ENCODE measurements at places on chromosomes 5 and 9.

- no peak for DNase-seq
These were observed 16.6 kb upstream of the TGFBI start for GRCh38 chr5:136012041-136012804.

DNA sequence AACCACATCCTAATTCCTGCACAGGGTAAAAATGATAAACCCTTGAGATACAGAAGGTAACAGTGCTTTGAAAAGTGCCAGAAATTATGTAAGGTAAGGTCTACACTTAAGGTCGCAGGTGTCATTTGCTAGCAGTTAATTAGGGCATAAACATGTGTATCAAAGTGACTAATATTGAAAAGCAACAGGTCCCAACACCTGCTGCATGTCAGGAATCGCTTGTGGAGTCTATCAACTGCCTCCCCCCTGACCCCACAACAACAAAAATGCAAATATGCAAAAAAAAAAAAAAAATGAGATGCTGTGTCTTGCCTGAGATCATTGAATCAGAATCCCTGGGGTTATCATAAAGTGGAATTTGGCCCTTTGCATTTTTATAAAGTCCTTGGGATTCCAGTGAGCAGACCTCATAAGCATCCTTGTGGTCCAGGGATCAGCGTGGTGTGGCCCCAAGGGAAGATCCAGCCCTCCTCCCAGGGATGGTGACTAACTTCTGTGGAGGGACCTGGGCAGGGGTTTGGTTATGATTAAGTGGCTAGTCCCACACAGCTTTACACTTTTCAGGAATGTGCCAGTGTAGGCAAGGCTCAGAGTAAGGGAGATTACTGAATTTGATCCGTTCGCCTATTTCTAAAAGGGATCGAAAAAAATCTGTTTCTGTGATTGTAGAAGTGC, 92.5 kb upstream of the TNFSF8 start:
- DNase-seq, result no peak

DNA sequence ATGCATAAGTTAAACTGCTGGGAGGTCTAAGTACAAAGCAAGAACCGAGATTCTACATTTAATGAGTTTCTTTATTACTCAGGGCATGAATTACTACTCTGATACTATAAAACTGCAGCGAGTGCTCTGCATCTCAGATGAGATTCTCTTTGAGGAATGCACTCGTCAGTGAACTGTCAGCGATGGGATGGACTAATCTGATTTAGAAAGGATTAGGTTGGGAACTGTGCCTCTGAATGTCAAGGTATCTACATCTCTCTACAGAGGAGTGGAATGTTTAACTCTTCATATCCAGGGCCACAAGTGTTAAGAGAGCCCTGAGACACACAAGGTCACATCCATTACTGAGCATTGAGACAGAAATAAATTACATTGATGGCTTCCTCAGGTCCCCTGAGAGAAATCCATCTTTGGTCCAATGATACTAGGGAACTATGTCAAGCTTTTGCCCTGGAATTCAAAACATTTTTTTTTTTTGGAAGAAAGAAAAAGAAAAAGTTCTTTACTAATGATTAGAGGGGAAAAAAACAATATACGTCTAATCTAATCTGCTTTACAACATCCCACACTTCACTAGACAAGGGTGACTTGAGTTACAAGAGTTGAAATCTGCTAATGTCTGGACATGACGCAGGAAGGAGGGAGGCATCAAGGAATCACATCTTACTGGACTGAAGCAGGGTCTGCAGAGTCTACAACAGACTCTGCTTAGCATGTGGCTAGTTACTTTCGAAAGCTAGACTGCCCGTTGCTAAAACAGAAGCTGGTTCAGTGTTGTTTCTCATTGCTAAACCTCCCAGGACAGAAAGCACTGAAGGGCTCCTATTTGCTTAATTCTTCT, 270.0 kb upstream of the TLE4 start:
- DNase-seq, result no peak

GRCh38 chr5:171688696-171689495, 96.7 kb upstream of the SMIM23 start:
- DNase-seq, result no peak

GRCh38 chr5:173830421-173830820, 57.7 kb upstream of the CPEB4 start:
- DNase-seq, result no peak

DNA sequence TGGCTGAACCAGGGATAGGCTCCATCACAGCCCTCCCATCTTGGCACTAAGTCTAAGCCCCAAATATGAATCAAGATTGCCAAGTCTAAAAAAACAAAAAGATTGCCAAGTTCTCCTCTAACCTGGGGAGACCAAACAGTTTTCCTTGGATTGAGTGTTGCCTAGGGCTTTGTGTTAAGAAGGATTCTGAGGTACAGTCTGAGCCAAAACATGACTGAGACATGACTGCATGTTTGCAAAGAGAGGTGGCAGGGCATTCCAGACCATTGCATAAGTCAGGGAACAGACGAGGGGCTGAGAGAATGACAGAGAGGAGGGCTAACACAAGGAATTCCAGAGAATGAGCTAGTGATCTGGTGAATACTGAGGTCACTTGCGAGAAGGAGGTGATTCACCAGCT, 11.4 kb downstream of the LAMC3 start:
- no peak for DNase-seq

GRCh38 chr5:180366326-180366725, 13.2 kb upstream of the GFPT2 start:
- DNase-seq, result no peak

GRCh38 chr5:147567917-147568598, 58.2 kb upstream of the DPYSL3 start:
- DNase-seq, result no peak

DNA sequence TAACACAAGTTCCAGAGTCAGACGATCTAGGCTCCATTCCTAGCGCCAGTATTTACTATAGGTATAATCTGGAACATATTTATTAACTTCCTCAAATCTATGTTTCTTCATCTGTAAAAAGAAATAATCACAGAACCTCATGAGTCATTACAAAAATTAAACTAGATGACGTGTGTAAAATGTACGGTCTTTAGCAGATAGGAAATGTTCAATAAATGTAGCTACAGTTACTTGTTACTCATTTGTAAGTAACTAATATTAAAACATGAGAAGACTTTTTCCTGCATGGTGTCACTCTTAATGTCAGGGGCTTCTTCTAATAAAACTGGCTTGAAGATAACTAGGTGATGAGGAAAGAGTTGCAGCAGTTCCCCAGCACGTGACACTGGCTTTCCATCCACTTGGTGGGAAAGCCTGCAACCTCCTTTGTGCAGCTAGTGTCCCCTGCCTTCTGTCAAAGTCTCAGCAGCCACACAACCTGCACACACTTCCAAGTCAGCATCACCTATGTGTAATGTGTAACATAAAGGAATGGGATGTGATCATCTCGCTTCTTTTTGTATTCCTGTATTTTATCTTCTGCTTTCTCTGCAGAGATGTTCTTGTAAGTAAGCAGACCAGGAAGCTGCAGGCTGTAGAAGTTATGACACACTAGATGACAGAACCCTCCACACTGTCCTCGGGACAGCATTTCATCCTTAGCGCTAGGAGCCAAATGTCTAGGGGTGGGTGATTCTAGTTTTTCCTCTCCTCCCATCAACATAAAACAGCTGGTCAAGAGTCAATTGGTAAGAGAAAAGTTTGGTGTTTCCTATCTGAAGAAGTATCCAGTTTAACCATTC, 1.8 kb upstream of the JAKMIP2 start:
- no peak for DNase-seq

GRCh38 chr5:126391386-126391785, 31.8 kb upstream of the GRAMD2B start:
- no peak for DNase-seq

- DNase-seq, result no peak
These were observed 118.2 kb downstream of the GALNT10 start for GRCh38 chr5:154308443-154309370.

GRCh38 chr9:36894695-36895310, 139.3 kb downstream of the PAX5 start:
- no peak for DNase-seq
